ENCODE measurements at places on chromosomes 1 and 21.

GRCh38 chr1:228747301-228747935 is 12.1 kb downstream of the RHOU start:
- DNase-seq: no peak

GRCh38 chr1:231139659-231140654 is 21.9 kb upstream of the TRIM67 start:
- DNase-seq: no peak

GRCh38 chr1:34879230-34879629 is 19.7 kb upstream of the SMIM12 start:
- DNase-seq: no peak

GRCh38 chr1:117851687-117852086 is 77.7 kb downstream of the GDAP2 start:
- DNase-seq: no peak

- DNase-seq: peak; percentile 12
These were observed at the start of gene ITLN2 for GRCh38 chr1:160954158-160955104. TSS of gene ITLN2 (minus strand) at chr1:160954809. CDS start at chr1:160954741, 68 bp downstream.

GRCh38 chr1:83954166-83954823 is 44.6 kb downstream of the TTLL7 start:
- no peak for DNase-seq

DNA sequence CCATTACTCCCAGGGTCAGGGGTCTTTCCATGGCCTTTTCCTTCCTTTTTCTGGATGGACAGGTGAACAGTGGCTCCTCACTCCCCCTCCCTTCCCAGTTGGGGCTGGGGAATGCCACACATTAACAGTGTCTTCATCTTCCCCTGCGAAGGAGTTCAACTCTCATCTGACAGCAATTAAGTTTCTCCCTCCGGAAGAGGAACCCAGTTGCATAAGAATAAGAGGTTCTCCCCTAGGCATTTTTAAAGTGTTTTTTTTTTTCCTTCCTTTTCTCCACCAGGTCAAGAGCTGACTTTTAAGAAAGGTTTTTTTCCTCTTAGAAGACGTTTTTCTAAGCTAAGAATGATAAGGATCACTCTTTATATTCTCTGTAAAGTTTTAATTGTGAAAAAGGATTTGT is 42.3 kb upstream of the FASLG start:
- DNase-seq: no peak

GRCh38 chr1:54741531-54741930 is 22.8 kb downstream of the PARS2 start:
- DNase-seq: no peak

- DNase-seq: no peak
These were observed 12.8 kb downstream of the LGALS8 start for GRCh38 chr1:236536540-236536939.

- DNase-seq: peak; percentile 85
These were observed 32.0 kb downstream of the MAP7D1 start for GRCh38 chr1:36187800-36188593.

- DNase-seq: no peak
These were observed 186.6 kb downstream of the AK5 start for GRCh38 chr1:77468257-77468948.

- no peak for DNase-seq
These were observed 36.3 kb upstream of the PODN start for GRCh38 chr1:53025769-53026112.

DNA sequence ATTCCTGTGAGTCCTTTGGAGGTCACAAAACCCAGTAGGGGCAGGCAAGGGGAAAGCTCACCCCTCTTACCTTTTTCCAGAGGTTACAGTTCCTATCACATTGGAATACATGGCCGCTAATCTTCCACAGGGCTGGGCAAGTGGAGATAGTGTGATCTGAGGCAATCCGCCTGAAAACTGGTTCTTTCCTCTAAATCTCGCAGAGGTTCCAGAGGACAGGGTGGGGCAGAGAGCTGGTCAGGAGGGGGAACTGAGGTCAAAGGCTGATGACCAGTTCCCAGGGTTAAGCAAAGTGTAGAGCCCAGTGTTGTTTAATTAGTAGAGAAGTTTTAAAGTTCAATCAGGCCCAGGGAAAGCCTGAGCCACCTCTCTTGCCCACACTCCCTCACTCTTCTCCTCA is at the start of gene SERPINC1:
Gene SERPINC1 (minus strand): TSS at position 179 of the 400 bp plus-strand sequence. CDS start 68 bp downstream, at position 111.
- no peak for DNase-seq

GRCh38 chr1:224929335-224930237 is at the start of gene DNAH14:
TSS of gene DNAH14 (plus strand) at chr1:224929675. CDS start at chr1:224952703, 23,028 bp downstream.
- DNase-seq: peak; percentile 81
